Stimulated activated CD4-positive, alpha-beta T cell treated with anti-CD3 and anti-CD28 coated beads, Interleukin-1b, Interleukin-23, amount 100 ng/mL, for 24 hours (primary cell): ENCODE measurements at places on chromosomes 2 and 18.

GRCh38 chr18:33201509-33201926 is 239.0 kb downstream of the CCDC178 start:
- DNase-seq: no peak

GRCh38 chr2:70514612-70515055 is 39.0 kb downstream of the TGFA start:
- no peak for DNase-seq

GRCh38 chr18:23178661-23179081 is 43.4 kb downstream of the CABLES1 start:
- DNase-seq: no peak

DNA sequence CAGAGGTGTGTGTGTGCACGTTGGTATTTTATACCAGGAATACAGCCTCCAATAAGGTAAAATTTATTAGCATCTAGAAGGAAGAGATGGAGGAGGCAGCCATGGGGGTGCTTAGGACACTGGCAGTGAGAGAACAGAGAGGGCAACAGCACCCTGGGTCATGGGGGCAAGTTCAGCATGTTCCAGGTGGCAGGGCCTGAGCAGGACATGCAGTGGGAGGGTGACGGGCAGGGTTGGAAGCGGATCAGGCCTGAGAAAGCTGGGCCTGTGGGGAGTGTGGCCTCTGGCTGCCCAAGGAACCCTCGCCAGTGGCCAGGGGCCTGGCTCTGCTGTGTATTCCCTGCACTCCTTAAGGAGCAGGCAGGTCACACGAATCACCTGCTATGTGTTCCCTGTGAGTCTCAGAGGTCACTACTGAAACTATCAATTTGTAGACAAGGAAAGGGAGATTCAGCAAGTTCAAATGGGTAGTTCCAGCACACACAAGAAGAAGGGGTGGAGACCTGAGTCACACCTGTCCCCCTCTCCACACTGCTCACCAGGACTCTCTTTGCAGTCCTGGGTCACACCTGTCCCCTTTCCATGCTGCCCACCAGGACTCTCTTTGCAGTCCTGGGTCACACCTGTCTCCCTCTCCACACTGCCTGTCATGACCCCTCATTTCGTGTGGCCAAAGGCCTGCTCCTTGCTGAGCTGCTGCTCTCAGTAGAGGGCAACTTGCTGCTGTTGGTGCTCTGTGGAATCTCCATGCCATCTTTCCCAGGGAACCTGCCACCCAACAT is 463.9 kb upstream of the HS6ST1 start:
- no peak for DNase-seq

- DNase-seq: no peak
Observed at GRCh38 chr2:134008837-134009236, 245.0 kb upstream of the MGAT5 start.

DNA sequence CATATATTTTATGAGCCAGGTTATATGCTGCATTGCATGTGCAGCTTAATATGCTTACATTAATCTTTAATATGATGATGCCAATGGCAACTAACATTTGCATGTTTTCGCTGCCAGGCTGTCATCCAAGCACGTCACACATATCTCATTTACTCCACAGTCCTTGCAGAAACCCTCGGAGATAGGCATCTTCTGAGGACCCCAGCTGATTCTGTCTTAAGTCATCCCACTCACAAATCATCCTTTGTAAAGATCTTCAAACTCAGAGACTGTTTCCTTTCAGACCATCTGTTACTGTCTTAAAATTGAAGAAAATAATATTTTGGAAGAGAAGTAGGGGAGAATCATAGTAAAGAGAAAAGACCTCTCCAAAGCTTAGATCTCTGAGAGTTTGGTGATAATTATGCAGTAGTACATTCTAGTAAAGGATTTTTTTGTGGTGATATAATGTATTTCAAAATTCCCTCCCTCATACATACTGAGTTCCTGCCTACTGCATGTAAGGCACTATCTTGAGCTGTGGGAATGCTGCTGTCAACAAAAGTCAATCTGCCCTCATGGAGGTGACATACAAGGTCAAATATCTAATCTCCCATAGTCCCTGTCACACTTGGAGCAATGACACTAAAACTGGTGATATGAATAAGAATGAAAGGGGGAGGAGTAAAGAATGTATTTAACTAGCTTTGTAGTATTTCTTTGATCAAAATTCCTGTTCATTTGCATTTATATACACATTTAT is 11.0 kb downstream of the ITGA4 start:
- no peak for DNase-seq

- no peak for DNase-seq
Observed at GRCh38 chr2:23135481-23136100, 249.4 kb upstream of the KLHL29 start.
